Spleen (tissue), 13 donors: ENCODE measurements at places on chromosomes 2 and 18. TPM values are rescaled to one million over a fixed set of nuclear protein-coding genes. Genes with fewer than 3 reads are reported as not detected.

C1D gene
- total RNA-seq: 24.3 TPM

ALPG gene
- not detected for total RNA-seq

RAX gene
- total RNA-seq: not detected

PAIP2B gene
- 5.0 TPM for total RNA-seq

ELOA2 gene
- total RNA-seq: not detected

DNMT3A gene
- 28.4 TPM for total RNA-seq

TSPYL6 gene
- not detected for total RNA-seq

COA5 gene
- 28.8 TPM for total RNA-seq

PID1 gene
- 30.0 TPM for total RNA-seq

MAL gene
- total RNA-seq: 18.8 TPM

TLX2 gene
- total RNA-seq: not detected
